Activated naive CD4-positive, alpha-beta T cell treated with anti-CD3 and anti-CD28 coated beads, Interleukin-2, amount 50 U/mL, for 16 hours (primary cell): ENCODE measurements at places on chromosomes 6 and 20.

GRCh38 chr6:112939563-112939962 lies 592.4 kb downstream of the RFPL4B start:
- DNase-seq, result no peak

- DNase-seq, result no peak
Measured at GRCh38 chr6:169452117-169452868, 198.6 kb upstream of the THBS2 start.

DNA sequence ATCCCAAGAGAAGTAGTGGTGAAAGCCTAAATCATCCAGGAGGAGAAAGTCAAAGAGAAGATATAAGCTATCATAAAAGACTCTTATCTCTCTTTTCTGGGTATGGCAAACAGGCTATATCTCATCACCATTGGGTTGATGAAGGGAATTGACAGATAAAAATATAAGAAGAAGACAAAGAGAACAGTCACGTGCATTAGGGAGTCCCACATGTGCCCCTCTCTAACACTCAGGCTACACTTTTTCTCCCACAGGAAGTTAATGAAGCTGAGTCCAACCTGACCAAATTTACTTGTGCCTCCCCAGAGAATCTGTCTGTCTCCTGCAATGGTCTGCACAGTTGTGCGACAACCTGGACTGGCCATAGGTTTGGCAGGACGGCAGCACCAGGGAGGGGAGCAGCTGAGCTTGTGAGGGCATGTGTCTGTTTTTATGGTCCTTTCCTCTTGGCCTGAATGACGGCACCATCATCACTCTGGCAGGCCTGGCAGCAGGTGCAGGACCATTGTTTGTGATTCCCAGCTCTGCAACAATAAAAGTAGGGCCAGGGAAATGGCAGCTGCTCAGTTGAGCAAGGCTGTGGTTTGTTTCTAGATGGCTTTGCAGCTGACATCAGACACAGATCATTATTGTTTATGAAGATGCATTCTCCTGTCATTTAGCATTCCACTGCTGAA lies 144.5 kb upstream of the MCHR2 start:
- DNase-seq, result no peak

DNA sequence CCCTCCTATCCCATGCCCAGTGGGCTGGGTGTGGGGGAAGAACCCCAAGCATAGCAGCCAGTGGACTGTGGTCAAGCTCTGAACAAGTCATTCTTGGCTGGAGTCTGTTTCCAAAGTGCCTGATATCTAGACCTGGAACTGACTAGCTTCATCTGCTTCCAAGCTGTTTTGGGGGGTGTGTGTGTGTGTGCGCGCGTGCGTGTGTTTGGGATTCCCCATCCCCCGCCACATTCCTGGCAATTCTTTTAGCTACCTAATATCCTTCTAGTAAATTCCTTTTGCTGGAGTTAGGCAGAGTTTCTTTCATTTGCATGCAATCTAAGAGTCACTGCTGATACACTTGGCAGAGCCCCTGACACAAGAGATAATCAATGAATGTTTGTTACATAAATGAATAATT lies 7.8 kb downstream of the PAK5 start:
- no peak for DNase-seq

DNA sequence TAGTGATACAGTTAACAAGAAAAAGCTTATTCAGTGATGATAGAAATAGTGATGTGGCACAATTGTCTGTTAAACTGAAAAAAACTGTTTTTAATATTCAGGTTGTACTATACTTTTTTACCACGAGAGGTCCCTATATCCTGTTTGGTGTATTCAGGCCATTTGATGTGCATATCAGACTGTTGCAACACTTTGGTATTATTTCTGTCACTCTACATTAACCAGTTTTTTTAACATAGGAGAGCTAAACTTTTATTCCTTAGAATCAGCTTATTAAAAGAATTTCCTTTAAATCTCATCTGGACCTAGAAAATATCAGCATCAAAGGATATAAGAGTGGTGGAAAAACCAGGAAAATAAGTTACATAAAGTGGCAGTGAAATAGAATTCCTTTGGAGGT lies 36.8 kb downstream of the TSPYL4 start:
- no peak for DNase-seq

- no peak for DNase-seq
Measured at GRCh38 chr6:166830185-166830890, 126.0 kb downstream of the RNASET2 start.

DNA sequence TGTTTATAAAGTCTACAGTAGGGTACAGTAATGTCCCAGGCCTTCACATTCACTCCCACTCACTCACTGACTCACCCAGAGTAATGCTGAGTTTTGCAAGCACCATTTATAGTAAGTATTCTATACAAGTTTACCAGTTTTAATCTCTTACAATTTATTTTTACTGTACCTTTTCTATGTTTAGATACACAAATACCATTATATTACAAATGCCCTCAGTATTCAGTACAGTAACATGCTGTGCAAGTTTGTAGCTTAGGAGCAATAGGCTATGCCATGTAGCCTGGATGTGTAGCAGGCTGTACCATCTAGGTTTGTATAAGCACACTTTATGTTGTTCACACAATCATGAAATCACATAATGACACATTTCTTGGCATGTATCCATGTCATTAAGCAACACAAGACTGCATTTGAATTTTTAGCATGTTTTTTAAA lies 673.6 kb downstream of the CD109 start:
- no peak for DNase-seq

DNA sequence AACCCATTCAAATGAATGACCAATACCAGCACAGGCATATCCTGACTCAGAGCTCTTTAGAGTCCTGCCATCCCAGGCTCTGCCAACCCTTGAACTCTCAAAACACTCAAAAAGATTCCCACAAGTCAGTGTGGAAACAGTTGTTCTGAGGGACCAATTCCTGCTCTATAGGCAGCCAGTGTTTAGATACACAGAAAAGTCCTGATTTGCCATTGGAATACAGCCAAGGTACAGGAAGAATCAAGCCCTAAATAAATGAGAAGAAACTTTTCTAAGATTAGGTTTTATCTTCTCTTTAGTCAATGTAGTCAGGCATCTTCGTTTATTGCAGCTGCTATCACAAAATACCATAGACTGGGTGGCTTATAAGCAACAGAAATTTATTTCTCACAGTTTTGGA lies 626.8 kb upstream of the ARID1B start:
- DNase-seq, result no peak

- DNase-seq, result no peak
Measured at GRCh38 chr20:16707674-16708073, 22.2 kb upstream of the SNRPB2 start.

DNA sequence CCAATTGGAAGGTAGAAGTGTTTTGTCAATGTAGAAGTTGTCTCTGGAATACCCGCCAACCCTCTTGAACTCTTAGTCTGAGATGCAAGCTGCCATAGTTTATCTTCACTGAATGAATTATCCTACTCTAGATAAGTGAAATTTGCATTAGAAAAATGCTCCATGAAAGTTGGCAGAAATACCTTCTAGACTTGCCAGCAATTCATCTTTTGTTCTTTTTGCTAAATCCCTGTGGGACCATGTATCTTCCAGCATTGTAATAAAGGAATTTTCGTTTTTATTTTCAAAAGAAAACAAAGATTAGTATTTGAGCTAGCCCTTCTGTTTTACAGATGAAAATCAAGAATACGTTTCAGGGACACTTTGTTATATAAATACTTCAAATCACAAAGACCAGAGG lies 244.2 kb downstream of the CBLN4 start:
- DNase-seq, result no peak

GRCh38 chr6:39861663-39862062 lies 69.5 kb downstream of the DAAM2 start:
- no peak for DNase-seq

- DNase-seq, result no peak
Measured at GRCh38 chr6:166364456-166364855, 18.3 kb downstream of the MPC1 start.

- DNase-seq, result no peak
Measured at GRCh38 chr20:18405826-18406225, 61.0 kb downstream of the DZANK1 start.

- no peak for DNase-seq
Measured at GRCh38 chr6:139540276-139540675, 165.8 kb upstream of the CITED2 start.

DNA sequence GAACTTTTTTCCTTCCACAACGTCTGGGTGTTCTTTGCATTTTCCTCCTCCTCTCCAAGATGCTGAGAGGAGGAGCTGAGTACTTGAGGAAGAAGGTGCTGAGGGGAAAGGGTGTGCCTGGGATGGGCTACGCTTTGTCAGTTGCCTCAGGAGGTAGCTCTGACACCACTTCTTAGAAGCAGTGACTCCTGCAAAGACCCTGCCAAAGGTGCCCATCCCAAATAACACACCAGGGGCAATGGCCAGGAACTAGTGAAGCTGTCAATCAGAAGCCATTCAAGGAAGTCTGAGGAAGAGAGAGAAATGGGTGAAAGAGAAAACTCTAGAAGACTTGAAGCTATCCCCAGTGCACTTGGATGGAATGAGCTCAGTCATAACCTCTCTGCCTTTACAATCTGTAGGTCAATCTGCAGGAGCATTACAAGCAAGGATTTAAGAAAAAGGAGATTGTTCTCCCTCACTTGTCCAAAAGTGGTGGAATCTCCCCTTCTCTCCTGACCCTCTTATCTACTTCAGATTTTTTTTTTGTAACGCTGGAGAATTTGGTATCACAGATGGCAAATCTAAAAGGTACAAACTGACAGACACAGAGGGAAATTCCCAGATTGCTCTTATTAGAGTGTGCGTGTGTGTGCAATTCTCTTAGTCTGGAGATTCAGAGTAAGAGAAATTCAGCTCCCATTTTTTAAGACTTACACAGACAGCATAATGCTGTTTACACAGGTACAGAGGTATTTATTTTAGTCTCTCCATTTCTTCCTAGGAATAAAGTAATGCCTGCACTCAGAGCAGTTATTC lies 242.6 kb downstream of the GMPR start:
- DNase-seq, result no peak

DNA sequence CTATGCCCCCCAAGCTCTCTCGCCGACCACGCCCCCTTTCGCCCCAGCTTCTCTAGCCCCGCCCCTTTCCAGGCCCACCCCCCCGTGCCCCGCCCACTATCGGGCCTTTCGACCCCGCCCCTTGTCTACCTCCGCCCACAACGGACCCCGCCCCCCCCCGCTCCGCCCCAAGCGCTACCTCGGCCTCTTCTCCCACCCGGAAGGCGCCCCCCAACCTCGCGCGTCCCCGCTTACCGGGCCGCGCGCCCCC lies 200 bp downstream of the ZBTB22 start:
- no peak for DNase-seq

GRCh38 chr20:43942667-43943285 lies 28.1 kb downstream of the TOX2 start:
- no peak for DNase-seq

GRCh38 chr6:87661016-87661415 lies 41.0 kb downstream of the AKIRIN2 start:
- no peak for DNase-seq

- DNase-seq, result no peak
Measured at GRCh38 chr6:11043378-11043960, 636 bp downstream of the ELOVL2 start.

GRCh38 chr20:59055302-59055701 lies 12.7 kb upstream of the PRELID3B start:
- no peak for DNase-seq

- DNase-seq, result no peak
Measured at GRCh38 chr20:32661820-32662528, 11.8 kb downstream of the C20orf203 start.

DNA sequence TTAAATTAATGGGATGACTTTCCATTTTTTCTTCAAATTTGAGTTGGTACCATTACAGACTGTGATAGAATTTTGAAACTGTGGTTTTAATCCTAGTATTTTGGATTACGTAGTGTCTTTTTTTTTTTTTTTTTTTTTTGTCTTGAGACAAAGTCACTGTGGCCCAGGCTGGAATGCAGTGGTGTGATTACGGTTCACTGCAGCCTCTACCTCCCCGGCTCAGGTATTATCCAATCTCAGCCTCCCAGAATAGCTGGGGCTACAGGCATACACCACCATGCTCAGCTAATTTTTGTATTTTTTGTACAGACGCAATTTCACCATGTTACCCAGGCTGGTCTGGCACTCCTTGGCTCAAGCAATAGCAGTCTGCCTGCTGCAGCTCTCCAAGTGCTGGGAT lies 87.1 kb downstream of the SOX4 start:
- DNase-seq, result no peak
